ENCODE measurements at places on chromosomes 12 and 14. TPM values are rescaled to one million over a fixed set of nuclear protein-coding genes. Genes with fewer than 3 reads are reported as not detected.
A peak's percentile ranks its signal among the peaks of the same experiment; 100 is the strongest.

- no peak for DNase-seq
These were observed 58.8 kb downstream of the APPL2 start for GRCh38 chr12:105177208-105177607.

DNA sequence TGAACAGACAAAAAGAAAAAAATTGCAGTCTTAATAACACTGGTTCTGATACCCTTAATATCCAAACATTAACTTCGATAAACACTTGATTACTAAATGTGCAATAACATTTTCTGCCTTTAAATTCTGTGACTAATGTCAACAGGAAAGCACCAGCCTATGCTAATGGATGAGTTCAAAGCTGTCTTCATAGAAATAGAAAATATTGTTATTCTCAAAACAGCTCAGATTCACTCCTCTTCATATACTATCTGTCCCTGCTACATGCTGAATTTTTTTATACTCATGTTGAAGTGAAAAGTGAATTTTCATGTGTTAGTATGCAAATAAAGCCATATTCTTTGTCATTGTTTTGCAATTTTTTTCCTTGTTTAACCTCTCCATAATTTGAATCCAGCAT lies 13.9 kb downstream of the TAS2R43 start:
- no peak for DNase-seq

DNA sequence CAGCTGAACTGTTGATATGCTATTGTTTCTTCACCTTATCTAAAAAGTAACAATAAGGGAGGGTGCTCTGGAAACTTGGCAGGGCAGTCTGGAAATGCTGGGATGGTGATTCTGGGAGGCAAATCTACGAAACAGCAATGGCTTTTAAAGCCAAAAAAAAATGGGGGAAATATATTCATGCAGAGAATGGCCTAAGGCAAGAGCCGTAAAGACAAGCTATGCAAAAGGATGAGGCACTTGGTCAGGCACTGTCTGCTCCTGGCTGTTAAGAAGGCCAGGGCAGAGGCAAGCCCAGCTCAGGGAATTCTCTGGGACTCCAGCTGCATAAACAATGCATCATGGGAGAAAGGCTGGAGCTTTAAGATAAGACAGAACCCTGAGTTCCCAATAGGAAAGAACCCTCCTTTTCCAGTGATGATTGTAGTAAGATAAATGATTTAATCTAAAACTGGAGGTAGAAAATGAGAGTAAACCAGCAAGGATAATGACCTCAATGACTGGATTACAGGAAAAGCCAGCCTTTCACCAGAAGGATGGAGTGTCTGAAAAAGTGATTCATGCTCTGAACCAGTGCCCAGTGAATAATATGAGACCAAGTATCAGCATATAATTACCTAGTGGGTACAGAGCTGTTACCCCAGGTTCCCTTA lies 46.0 kb downstream of the ITPR2 start:
- no peak for DNase-seq

Gene MMP17
- 4.0 TPM for total RNA-seq

DNA sequence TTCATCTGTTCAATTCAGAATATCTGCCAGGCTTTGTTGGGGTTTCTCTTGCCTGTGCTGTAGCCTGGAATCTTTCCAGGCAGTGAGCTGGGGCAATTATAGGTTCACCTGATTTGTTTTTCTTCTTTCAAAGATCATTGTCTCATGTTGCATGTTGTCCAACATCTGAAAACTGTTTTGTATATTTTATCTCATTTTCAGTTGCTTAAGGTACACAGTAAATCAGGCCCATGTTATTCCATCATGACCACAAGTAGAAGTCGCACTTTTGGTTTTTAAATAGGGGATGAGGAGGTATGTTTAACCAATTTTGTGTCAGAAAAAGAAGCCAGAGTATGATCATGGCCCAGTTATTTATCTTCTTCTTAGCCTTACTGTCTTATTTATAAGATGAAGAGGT lies 24.9 kb upstream of the FUT8 start:
- no peak for DNase-seq

DNA sequence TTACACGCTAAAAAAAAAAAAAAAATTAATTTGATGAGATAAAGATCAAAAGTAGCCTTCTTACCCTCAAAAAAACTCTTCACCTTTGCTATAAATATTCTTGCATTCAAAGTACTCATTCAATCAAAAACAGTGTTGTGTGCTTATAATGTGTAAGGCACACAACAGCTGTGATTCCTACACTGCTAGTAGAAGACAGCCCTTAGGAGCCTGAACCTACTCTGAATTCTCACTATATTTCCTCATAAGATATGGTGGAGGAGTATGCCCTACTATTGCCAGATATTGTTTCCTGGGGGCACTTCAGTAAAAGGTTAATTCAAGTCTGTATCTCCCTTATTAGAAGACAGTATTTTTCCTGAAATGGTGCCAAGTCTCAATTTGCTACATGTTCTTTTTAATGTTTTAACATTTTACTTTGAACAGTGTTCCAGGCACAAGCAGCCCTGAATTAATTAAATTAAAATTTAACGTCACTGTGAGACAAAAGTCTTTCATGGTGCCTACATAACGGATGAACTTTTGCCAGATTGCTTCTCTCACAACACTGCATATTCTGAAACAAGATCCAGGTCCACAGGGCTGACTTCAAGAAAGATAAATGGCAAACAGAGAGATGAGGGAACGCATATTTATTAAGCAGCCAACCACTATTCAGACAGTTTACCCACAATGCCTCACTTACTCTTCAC lies 19.3 kb downstream of the PPP2R5E start:
- DNase-seq: no peak

- DNase-seq: no peak
These were observed 284.8 kb upstream of the DIO3 start for GRCh38 chr14:101276309-101277091.

- no peak for DNase-seq
These were observed 27.2 kb upstream of the GPR132 start for GRCh38 chr14:105092171-105093037.

Gene PLEKHH1
- 0.75 TPM for total RNA-seq

GRCh38 chr12:68609998-68610369 lies 715 bp upstream of the RAP1B start:
- DNase-seq: peak; percentile 77

Gene PRH2
- total RNA-seq: not detected

Gene GNB3
- 4.7 TPM for total RNA-seq
